ENCODE measurements at places on chromosomes 5 and 9. TPM values are rescaled to one million over a fixed set of nuclear protein-coding genes. Genes with fewer than 3 reads are reported as not detected.

Gene ADGRD2
- polyA plus RNA-seq, result not detected

Gene STK32A
- polyA plus RNA-seq, result 12.6 TPM

Gene ANKRD34B
- polyA plus RNA-seq, result not detected

Gene NKD2
- 0.48 TPM for polyA plus RNA-seq

Gene MARCHF6
- polyA plus RNA-seq, result 566 TPM

Data from Purkinje cell (primary cell).